ENCODE measurements at places on chromosomes 7 and 10.

GRCh38 chr10:79559726-79560125 is 481 bp downstream of the SFTPA2 start:
- no peak for DNase-seq

GRCh38 chr10:124592736-124593430 is 131.3 kb downstream of the LHPP start:
- peak; percentile 44 for DNase-seq

DNA sequence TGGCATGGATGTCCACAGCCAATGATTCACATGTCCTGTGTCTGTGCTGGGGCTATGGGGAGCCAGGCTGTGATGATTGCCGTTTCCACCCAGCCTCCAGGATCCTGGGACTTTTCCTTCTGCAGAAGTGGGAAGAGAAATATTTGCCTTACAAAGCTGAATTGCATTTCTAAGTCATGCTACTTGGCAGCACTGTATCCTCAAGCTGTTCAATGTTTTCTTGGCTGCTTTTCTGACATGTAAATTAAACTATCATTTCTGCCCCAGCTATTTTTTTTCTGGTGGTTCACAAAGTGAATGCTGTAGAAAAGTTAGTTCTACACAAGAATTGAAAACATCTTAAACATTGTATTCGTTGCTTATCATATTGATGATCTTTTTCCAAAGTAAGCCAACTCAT is 51.9 kb upstream of the TCERG1L start:
- no peak for DNase-seq

GRCh38 chr10:5376450-5376849 is 11.7 kb downstream of the UCN3 start:
- no peak for DNase-seq

All from femur (tissue), 1 donor.